ENCODE measurements at places on chromosomes 3 and 15.
A peak's percentile ranks its signal among the peaks of the same experiment; 100 is the strongest.

DNA sequence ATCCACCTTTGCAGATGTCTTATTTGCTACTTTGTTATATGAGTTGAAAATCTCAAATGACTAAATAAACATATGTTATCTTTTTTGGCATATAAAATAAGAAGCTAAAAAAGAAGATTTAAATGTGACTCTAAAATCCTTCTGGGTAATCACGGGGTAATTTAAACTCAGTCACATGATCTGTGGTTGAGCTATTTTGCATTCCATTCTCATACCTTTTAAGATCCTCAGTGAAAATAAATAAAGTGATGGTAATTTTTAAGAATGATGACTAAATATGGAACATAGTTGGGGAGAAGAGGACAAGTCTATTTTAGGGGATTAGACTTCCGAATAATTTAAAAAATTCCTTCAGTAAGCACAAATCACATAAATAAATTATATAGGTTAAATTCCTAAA is 1076.8 kb downstream of the TUSC7 start:
- no peak for DNase-seq

DNA sequence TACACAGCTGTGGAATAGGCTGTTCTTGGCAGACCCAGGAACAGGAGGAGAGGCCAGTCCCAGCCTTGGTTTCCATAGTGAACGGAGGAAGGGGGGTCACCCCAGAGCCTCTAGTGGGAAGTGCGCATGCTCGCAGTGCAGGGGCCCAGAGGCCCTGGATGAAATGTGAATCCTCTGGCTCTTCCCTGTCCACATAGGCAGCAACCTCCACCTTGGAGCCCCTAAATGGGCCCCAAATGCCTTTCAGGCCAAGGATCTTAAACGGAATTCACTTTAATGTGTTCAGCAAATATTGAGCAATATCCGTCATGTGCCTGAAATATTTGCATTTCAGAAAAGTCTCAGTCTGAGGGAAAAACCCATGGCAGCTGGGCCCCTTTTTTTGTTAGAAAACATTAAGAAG is 3.3 kb upstream of the NDN start:
- DNase-seq: no peak

GRCh38 chr3:132997404-132998185 is 40.6 kb upstream of the TMEM108 start:
- DNase-seq: no peak

- peak; percentile 56 for DNase-seq
These were observed 610 bp downstream of the ARID3B start for GRCh38 chr15:74541494-74542165.

DNA sequence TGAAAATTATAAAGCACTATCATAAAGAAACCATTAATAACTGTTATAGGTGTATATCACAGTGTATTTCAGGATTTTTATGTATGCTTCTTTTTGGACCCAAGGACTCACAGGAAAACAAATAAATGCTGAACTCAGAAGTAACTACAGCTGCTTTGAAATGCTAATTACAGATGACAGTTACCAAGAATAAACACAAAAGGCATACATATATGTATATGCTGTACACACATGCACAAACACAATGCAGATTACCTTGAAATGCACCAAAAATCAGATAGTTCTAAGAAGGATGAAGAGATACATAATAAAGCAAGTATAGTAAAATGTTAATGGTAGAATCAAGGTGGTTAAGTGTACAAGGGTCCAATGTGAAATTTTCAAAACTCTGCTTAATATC is 52.2 kb downstream of the ZNF280D start:
- no peak for DNase-seq

DNA sequence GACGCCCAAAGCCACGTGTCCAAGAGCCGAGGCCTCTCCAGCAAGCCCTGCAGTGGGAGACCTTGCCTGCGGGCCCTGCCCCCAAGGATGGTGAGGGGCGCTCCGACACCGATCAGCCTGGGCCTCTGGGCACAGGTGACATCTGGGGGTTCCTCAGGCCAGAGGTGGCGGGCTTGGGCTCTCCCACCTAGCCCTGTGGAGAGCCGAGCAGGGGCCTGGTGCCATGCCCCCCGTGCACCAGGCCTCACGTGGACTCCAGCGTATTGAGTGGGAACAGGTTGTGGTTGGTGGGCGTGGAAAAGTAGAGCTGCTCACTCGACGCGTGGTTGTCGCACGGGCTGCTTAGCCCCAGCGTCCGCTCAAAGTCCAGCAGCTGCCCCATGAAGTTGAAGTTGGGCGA is 5.8 kb downstream of the DUSP7 start:
- no peak for DNase-seq

GRCh38 chr15:85752124-85752475 is 42.6 kb downstream of the KLHL25 start:
- DNase-seq: no peak

DNA sequence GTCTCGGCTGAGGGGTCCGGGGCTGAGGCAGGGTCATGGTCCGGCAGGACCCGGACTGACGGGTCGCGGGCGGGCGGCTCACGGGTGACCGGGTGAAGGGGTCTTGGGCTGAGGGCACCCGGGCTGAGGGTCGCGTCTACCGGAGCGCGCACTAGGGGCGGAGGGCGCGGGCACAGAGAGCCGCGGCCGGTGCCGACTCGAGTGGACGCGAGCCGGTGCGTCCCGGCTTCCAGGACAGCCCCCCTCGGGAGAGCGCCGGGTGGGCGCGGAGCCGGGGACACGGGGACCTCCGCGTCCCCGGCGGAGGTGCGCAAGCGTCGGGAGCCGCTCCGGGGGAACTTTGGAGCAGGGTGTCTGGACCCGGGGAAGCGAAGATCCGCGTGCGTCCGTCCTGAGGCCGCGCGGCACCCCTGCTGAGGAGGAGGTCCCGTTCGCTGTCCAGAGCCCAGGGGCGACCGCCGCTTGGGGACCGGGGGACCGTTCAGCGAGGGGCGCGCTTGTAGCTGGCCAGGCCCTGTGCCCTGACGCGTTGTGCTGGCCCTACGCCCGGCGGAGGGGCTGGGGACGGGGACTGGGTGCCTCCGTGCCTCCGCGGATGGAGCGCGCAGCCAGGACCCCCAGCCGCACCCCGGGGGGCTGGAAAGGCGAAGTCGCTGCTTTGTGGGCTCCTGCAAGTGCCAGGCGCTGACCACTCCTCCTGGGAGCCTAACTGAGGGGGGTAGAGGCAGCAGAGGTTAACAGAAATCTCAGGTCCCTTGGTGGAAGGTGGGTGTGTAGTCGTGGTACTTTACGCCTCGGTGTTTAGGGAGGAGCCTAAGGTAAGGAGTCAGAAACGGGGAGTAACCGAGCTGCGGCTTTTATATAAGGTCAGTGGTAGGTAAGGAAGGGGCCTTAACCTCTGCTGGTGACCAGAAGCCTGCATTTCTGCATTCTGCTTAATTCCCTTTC is at the start of gene PPARG:
Gene PPARG (plus strand): TSS at position 889 of the 948 bp plus-strand sequence. CDS start 90,642 bp downstream, outside the sequence.
- DNase-seq: no peak

- DNase-seq: no peak
These were observed 288.2 kb downstream of the EPHA6 start for GRCh38 chr3:97102641-97103040.

GRCh38 chr3:112129925-112130637 is 3.0 kb downstream of the GCSAM start:
- DNase-seq: no peak

DNA sequence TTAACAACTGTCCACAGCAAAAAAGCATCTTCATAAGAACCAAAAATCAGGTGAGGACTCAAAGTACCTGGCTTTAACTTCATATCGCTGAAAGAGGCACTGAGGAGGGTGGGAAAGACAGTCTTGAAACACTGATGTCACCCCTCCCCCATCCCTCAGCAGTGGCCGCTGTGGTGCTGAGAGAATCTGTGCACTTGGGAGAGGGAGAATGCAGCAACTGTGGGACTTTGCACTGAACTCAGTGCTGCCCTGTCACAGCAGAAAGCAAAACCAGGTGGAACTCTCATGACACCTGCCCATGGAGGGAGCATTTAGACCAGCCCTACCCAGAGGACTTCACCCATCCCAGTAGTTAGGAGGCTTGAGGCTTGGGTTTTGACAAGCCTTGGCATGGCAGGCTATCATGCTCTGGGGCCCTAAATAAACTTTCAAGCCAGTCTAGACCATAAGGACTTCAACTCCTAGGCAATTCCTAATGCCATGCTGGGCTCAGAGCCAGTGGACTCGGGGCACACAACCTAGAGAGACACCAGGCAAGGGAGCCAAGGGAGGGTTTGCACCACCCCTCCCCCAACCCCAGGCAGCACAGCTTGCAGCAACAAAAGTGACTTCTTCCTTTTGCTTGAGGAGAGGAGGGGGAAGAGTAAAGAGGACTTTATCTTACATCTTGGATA is 6.1 kb upstream of the ZSCAN2 start:
- DNase-seq: no peak

- DNase-seq: no peak
These were observed 35.3 kb upstream of the B3GNT5 start for GRCh38 chr3:183217548-183218332.

- no peak for DNase-seq
These were observed 10.4 kb downstream of the TTC14 start for GRCh38 chr3:180612364-180612763.

DNA sequence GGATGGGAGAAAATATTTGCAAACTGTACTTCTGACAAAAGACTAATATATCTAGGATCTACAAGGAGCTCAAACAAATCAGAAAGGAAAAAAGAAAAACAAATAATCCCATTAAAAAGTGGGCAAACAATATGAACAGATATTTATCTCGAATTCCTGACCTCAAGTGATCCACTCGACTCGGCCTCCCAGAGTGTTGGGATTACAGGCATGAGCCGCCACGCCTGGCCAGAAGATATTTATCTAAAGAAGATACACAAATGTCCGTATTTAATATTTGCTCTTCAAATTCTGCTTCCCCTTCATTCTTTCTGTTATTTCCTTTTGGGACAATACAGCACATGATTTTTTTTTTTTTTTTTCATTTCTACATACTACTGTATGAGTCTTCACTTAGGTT is 151.7 kb upstream of the GRM7 start:
- DNase-seq: no peak

DNA sequence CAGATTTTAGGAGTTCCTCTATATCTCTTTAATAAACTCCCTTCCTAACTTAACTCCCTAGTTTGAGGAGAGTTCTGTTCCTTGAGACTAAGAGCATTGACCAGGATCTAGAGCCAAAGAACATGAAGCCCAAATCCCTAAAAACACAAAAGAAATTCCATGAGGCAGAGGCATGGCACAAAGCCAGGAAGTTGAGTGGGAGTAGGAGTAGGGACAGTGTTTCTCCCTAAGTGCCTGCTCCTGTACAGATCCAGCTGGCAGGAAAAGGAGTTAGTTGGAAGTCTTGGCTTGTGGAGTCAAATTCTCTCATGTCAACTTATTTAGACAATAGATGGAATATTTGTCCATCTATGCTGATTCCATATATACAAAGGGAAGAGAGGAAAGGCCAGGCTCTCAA is 11.4 kb downstream of the ACTC1 start:
- DNase-seq: no peak

GRCh38 chr3:182465301-182466185 is 327.8 kb upstream of the ATP11B start:
- DNase-seq: no peak

DNA sequence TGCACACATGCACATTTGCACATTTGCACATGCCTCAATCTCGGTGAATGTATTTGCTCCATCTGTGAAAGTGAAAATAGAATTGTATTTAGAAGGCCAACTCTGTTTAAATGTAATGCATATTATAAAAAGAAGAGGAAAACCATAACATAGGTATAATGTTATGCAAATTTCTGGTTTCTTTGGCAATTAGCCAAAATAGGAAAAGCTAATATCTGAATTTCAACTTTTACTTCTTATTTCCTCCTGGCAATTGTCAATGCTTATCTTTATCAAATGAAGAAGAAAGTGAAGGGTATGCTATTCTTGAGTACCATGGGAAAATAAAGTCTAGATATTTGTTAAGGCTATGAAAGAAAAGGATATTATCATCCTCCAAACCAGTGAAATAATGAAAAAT is 76.7 kb upstream of the SLC2A2 start:
- no peak for DNase-seq

DNA sequence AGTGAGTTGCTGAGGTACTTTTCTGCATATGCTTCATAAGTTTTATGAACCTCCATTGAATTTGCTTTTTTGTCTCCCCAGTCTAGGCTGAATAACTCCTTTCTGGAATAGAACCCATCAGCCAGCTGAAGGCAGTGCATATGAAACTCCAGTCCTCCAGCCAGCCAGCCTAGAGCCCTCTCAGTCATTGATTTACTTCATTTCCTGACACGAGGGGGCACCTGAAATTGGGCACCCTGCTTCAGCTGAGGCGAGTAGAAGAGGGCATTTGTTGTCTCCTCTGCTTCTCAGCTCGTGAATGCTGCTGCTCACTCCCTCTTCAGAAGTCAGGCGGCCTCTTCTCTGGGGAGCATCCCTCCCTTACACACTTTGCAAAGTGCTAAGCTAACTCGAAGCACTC is 32.5 kb downstream of the CHST2 start:
- DNase-seq: no peak

DNA sequence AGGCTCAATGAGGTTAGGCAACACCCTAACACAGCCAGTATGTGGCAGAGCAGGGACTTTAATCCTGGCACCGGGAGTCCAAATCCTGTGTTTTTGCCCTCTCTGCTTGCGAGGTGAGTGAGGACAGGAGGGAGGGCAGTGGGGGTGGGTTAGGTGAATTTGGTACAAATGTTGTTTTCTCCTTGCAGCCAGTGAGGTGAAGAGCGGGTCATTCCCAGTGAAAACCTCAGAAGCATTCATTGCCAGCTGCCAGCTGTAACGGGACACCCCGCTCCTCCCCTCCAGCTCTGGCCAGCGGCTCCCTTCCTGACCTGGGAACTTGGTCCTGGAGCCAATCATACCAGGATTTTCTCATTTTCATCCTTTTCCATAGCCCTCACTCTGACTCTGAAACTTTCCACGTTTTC is 45.7 kb upstream of the RAB6B start:
- DNase-seq: no peak

DNA sequence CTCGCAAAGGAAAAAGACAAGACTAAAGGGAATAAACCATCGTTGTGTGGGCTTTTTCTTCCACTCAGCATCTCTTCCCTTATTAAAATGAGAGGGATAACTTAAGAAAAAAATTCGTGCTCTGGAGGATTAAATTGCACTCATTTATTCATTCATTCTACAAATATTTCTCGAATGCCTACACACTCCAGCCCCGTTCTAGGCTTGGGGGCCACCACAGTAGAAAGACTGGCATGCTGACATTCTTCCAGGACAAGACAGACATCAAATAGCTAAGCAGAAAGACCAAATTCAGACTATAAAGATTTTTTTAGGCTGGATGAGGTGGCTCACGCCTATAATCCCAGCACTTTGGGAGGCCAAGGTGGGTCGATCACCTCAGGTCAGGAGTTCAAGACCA is 65.3 kb upstream of the IL12A start:
- DNase-seq: no peak

GRCh38 chr3:104519068-104519467 is 847.6 kb upstream of the ALCAM start:
- no peak for DNase-seq

DNA sequence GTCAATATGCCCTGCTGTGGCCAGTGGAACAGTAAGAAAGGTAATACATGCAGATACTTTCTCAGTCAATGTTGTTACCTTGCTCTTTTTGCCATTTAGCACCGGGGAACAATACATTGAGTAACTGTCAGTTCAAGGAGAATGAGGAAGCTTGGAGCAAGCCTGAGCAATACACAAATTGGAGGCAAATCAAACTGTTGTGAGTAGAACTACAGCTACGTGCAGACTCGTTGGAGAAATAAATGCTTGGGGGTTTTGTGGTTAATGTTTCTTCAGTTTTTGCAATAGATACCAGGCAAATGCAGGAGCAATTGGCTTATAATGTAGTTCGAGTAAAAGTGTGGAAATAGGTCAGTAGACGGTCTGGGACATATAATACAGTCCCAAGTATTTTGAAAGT is 587.3 kb upstream of the ROBO1 start:
- no peak for DNase-seq
